ENCODE measurements at places on chromosomes 4 and X.

DNA sequence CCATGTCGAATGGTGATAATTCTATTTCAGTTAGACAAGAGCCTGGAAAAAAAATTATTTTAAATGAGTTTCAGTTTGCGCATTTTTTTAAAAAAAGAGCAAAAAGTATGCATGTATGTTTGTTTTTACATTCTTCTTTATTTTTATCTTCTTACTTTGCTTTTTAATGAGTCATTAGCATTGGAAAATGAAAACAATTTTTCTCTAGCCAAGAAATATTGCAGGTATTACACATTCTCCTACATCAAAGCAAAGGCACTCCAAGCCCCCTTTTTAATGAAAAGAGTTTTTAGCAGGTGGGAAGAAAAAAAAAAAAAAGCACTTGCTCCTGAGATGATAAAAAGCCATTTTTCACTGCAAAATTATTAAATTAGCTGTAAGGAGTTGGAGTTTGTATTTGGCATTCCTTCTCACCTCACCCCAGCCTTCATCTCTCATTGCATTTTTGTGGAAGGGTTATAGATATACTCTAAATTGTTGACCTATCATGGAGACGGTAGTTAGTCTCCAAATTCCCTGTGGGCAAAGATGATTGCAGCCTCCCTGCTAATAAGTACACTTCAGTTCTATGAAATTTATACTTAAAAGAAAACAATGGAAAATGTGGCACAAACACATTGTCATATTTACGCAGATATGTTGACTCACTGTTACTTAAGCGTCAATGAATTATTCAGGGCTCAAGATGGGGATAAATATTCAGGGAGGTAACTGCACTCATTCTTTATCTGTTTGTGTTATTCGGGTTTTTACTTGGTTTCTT is 43.8 kb downstream of the PALLD start:
- no peak for DNase-seq

- peak; percentile 75 for DNase-seq
Observed at GRCh38 chr4:179415037-179415846, 1973.0 kb upstream of the AGA start.

DNA sequence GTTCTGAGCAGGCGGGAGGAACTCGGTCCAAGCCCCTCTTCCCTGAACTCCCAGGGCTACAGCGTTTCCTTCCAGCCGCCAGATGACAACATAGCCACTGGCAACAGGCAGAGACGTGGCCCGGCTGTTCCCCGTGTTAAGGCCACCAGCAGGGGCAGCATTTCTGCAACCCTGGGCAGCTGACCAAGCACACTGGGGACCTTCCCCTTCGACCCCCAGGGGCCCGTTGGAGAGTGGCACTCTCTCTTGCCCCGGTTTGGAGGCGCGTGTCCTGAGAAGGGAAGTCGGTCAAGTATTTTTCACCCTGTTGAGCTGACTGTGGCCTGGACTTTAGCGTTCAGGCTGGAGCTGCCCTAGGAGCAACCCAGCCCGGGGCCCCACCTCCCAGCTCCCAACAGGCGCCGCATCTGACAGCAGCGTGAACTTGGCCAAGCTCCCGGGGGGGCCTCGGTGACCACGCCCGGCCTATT is 37.6 kb downstream of the ZBTB49 start:
- DNase-seq = no peak

GRCh38 chr4:167233685-167234315 is 494 bp downstream of the SPOCK3 start:
- no peak for DNase-seq
